Prostate gland (tissue), 2 donors: ENCODE measurements at places on chromosomes 1 and 21.
A peak's percentile ranks its signal among the peaks of the same experiment; 100 is the strongest.

- DNase-seq, result no peak
Measured at GRCh38 chr1:222777463-222777862, 37.4 kb upstream of the DISP1 start.

DNA sequence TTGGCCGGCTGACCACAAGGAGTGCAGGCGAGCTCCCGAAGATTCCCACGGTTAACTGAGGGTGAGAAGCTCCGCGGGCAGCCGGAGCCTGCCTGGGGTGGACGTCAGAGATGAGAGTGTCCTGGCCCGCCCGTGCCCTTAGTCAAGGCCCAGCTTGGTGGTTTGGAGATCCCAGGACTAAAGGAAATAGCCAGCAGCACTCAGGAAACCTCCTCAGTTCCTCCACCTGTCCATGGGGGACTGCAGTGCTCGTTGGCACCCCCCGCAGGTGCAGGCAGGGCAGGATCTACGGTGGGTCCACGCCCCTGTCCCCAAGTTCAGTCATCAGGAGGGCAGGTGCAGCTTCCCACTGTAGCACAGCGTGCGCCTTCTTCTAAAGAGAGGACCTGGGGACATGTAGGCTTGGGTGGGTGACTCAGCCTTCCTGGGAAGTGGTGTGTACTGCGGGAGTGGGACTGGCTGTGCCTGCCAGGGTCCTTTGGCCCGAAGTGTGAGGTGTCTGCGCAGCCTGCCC lies 32.5 kb downstream of the SLX9 start:
- DNase-seq, result no peak

DNA sequence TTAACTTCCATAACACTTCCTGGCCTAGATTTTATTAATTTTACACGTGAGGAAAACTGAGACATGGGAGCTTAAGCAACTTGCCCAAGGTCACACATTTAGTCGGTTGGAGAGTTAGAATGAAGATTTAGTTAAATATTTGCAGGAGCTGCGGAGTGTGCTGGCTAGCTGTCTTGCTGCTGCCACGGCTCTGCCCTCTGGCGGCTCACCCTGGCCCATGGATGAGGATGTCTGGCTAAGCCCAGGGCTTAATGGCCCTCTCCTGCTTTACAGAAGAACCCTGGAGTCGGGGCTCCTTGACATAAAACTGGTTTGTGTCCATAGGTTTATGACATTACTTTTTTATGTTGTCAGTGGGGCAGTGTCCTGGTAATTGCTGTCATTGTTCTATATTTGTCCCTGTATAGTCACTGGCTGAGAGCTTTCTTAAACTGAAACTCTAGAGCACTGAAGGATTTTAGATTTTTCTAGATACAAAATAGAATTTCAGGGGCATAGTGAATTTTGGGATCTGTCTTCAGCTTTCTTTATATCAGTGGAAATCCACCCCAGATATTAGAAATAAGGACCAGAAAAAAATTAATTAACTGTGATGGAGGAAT lies 88.9 kb upstream of the WLS start:
- peak; percentile 71 for DNase-seq

DNA sequence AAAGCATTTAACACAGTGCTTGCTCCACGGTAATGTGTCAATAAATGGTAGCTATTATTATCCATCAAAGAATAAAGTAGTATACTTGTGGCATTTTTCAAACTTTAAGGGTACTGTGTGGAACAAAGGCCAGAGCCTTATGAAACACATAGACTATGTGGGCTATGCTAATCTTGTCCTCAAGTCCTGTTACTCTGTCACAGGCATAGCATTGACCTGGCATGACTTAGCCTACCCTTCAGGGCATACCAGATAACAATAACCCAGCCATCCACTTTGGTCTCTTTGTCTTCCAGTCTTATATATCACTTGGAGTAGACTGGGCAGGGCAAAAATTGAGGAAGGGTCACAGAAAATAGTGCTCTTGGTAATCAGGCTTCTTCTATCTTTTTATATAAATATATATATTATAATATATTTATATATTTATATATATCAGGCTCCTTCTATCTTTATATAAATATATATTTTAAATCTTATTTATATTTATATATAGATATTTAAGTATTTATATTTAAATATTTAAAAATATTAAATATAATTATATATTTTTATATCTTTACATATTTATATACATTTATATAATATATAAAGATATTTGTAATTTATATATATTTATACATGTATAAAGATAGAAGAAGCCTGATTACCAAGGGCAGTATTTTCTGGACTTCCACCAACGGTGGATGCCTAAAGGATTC lies 66.1 kb upstream of the CNN3 start:
- DNase-seq, result no peak

- DNase-seq, result no peak
Measured at GRCh38 chr1:89557445-89557825, 32.8 kb downstream of the LRRC8B start.

- peak; percentile 24 for DNase-seq
Measured at GRCh38 chr1:110084227-110085078, 14.0 kb upstream of the ALX3 start.

DNA sequence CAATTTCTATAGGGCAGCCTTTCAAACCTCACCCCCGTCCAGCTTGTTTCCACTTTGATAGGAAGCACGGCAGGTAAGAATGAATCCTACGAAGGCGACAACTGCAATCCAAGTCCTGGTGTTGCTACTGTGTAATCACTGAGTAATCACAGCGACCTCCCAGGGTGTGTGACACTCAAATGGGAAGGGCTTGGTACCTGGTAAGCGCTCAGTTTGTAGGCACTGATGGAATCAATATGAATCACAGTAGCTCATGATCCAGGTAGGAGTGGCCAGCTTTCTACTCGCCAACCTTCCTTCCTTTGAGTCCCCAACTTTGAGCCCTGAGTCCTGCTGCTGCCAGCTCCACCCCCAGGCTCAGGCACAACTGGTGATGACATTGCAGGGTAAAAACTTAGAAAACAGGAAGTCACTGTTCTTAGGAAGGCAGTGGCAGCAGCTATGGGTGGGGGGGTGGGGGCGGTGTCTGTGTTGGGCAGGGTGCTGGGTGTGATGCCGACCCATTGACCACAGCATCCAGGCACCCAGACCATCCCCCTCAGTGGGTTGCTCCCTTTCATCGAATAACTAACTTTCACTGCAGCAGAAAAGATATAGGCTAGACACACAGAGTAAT lies 70.7 kb downstream of the CD247 start:
- DNase-seq, result no peak

DNA sequence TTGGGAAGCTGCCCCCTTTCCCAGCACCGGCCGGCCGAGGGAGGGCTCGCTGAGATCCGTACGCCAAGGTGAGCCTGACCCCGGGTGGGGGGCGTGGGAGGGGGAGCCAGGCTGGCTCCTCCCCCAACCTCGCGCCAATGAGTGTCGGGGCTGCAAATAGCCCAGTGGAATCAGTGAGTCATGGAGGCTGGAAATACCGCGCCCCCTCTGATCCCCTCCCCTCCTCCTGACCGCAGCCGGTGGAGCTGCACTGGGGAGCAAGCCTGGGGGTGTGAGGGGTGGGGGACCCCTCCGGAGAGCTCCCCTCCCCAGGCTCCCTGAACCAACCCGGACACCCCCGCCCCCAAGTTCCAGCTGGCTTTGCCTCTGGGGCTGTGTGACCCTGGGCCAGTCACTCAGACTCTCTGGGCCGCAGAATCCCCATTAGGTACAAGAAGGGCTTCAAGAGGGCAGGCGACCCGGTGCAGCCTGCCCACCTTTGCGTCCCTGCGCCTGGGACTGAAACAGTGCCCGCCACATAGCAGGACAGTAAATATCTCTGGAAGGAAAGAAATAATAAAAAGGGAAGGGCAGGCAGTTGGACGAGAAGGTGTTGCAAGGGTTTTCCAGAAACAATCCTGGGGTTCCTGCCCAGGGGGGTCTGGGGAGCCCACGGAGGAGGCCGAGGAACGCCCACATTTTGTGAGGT lies 4.5 kb downstream of the HSPB7 start:
- DNase-seq, result peak; percentile 59

DNA sequence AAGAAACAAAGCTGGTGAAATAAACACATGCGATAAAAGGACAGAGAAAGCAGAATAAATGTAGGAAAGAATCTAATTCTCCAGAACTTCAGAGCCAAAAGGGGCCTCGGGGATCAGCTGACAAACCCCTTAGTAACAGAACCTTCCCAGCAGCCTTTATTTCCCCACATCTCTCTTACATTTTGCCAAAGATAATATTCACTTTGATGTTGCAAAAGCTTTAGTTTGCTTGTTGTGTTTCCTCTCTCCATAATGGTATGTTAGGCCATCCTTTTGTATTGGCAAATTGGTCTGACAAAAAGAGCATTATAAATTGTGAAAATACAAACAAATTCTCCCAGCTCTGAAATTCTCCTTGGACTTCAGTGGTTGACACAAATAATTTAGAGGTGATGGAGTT lies 54.9 kb downstream of the OPTC start:
- DNase-seq, result no peak
